ENCODE measurements at places on chromosomes 16 and 17.

DNA sequence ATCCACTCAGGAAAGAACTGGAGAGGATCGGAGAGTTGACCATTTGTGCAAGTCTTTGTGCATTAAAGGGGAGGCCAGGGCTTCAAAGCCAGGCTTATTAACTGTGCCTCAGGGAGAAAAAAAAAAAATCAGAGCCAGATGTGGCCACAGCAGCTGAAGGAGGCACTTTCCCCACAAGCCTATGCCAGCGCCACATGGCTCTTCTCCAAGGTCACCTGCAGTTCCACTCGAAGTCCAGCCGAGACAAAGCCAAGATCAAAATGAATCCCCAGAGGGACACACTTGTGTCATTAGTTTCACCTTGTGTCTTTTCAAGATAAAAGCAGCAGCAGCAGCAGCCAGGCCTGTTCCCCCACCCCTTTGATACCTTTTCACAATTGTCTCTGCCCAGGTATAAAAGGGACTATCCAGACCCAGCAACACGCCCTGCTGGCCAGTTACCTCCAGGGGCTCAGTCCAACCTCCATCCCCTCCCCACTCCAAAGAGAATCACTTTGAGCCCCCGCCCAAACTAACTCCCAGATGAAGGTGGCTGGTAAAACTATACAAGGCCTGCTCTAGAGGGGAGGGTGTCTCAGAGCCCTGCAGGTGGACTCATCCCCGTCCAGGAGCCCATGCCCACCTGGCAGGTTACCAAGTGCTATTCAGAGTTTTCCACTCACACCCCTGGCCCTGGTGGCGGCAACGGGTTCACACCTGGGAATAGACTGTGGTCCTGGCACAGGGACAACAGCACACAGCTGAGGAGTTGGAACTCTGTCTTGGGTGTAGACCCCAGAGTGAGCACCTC lies 29.2 kb downstream of the AXIN2 start:
- no peak for DNase-seq

GRCh38 chr16:53822936-53823529 lies 119.1 kb downstream of the FTO start:
- DNase-seq, result peak; percentile 37

DNA sequence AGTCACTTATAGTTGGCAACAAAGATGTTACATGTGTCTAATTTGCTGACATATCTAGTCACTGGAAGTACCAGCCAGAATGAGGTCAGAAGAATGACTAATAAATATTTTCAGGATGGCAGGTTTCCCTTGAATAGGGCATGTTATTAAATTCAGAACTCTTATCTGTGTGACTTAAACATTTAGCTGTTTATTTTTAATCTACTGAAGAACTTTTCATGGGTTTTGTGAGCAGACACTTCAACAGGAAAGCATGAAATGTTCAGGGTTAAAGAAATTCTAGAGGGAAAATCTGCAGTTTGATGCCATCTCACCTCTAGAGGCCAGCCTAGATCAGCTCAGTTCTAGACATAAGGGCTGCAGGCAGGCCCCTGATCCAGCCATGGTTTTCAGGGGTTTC lies 13.2 kb downstream of the JPT2 start:
- no peak for DNase-seq

GRCh38 chr16:54931120-54932014 lies 702 bp downstream of the IRX5 start:
- no peak for DNase-seq

DNA sequence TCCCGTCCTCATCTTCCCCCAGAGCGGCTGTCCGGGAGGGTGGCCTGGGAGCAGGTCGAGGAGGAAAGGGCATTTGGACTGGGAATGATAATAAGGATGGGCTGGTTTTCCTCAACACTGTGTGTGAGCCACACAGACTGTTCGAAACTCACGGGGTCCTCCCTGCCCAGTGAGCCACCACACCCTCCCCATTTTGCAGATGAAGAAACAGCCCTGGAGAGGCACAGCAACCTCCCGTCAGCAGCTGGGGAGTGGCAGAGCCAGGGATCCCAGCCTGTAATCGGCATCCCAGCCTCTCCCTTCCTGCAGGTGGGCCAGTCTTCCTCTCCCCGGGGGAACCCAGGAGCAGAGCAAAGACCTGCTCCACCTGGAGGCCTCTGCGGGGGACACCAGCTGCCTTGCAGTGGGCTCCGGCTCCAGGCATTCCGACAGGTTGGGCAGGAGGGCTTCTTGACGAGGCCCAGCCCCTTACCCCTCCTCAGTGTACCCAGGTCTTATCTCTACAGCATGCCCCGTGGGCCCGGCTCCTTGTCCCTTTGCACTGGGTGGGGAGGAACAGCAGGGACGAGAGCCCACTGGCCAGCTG lies 23.8 kb downstream of the ENGASE start:
- DNase-seq, result no peak

- no peak for DNase-seq
Observed at GRCh38 chr16:81421536-81421935, 23.1 kb upstream of the CMIP start.

GRCh38 chr16:13378151-13378550 lies 476.8 kb downstream of the SHISA9 start:
- DNase-seq, result no peak

- DNase-seq, result no peak
Observed at GRCh38 chr17:14042411-14042810, 26.9 kb upstream of the COX10 start.

GRCh38 chr17:12438813-12439586 lies 226.7 kb upstream of the MYOCD start:
- no peak for DNase-seq

DNA sequence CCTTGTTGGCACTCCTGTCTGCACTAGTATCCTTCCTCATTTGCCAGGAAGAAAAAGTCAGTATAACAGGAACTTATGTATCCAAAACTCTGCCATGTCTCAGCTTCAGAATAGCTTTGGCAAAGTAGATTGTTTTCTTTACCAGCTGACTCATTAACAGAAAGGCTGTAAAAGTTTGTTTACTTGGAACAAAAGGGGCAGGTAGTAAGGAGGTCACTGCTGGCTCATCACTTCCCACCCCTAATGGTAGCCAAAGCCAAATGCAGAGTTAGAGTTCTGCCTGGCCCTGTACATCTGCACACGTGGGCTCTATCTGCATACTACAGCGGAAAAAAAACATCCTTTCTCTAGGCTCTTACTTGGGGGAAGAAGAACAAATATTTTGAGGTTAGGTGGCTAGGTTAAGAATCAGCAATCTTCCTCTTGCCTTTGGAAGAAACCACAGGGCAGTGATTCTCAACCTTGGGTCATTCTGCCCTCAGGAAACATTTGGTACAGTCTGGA lies 90.9 kb upstream of the BCAR1 start:
- DNase-seq, result peak; percentile 41

DNA sequence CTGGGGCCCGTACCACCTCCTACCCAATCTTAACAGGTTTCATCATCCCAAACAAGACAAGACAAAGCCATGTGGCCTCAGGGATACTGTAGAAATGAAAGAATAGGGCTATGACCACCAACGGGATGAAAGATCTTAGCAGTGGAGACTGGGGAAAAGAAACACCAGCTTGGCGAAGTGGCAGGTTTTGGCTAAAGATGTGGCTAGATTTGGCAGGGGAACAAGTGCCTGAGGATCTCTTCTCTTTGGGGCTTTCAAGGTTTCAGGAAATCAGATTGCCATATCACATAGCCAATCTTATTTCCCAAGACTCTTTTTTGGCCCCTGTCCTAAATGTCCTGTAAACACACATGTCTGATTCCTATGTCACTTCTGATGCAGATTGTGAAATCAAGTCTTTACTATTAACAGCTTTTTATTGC lies 6.9 kb downstream of the KRT24 start:
- no peak for DNase-seq

GRCh38 chr17:77403854-77404253 lies 263.1 kb downstream of the SEC14L1 start:
- DNase-seq, result no peak

DNA sequence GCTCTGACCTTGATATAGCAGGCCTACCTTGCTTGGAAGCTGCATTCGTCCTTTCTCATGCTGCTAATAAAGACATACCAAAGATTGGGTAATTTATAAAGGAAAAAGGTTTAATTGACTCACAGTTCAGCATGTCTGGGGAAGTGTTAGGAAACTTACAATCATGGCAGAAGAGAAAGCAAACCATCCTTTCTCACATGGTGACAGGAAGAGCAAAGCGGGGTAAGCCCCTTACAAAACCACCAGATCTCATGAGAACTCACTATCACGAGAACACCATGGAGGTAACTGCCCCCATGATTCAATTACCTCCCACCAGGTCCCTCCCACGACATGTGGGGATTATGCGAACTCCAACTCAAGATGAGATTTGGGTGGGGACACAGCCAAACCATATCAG lies 6.0 kb upstream of the MAPT start:
- DNase-seq, result no peak

DNA sequence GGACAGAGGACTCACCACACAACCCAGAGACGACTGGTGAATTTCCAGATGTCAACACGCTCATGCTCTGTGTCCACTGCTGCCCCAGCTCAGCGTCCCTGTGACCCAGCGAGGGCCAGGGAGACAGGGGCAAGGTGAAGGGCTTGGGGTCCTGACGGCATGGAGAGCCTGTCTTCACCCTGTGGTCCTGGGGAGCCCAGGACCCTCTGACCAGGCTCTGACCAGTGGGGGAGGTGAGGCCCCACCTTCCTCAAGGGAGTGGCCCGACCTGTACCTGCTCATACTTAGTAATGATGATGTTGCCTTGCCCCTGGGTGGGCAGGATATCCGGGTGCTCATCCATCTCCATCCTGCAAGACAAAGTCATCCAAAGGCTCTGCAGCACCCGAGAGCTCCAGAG lies 39.8 kb downstream of the TNFRSF13B start:
- DNase-seq, result no peak

DNA sequence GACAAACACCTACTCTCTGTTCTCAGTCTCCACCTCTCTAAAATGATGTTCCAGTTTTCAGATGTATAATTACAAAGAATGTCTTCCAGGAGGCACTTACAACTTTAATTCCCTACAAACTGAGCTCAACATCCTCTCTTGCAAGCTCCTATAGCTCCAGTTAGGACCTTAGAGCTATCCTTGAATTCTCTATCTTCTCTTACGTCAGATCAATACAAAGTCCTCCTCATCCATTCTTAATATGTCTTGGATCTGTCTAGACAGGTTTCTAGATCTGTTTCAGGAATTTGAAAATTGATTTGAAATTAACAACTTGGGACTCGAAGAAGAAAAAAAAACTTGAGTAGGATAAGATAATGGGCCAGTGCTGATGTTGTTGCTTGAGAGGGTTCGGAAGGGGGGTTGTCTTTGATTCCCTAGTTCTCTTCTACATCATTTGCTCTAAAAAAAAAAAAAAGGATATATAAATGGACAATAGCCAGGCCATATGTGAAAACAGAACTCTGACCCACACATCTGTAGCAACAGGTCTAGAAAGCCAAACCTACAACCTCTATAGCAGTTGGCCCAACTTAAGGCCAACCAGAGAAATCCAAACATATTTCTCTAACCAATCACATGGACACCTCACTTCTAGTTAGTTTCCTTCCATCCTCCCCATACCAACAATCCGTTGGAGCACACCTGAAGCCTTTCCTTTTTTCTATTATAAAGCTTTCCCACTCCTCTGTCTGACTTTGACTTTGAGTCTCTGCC lies 746 bp upstream of the APOH start:
- no peak for DNase-seq

- no peak for DNase-seq
Observed at GRCh38 chr16:1610899-1611632, 806 bp downstream of the IFT140 start.

GRCh38 chr17:52885882-52886281 lies 727.4 kb upstream of the CA10 start:
- DNase-seq, result no peak

DNA sequence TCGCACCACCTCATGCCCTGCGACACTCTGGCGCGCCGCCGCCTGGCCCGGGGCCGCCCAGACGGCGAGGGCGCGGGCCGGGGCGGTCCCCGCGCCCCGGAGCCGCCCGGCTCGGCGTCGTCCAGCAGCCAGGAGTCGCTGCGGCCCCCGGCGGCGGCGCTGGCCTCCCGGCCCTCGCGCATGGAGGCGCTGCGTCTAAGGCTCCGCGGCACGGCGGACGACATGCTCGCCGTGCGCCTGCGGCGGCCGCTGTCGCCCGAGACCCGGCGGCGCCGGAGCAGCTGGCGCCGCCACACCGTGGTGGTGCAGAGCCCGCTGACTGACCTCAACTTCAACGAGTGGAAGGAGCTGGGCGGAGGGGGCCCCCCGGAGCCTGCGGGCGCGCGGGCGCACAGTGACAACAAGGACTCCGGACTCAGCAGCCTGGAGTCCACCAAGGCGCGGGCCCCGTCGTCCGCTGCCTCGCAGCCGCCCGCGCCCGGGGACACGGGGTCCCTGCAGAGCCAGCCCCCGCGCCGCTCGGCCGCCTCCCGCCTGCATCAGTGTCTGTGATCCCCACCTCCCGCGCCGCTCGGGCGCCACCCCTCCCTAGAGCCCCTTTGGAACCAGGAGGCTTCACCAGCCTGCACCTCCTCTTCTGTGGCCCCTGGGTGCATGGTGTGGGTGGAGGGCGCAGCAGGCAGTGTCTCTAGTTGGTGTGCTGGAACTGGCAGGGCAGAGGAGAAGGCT lies 82.3 kb downstream of the ARHGAP23 start:
- no peak for DNase-seq

- no peak for DNase-seq
Observed at GRCh38 chr17:75516619-75517296, 430 bp downstream of the TSEN54 start.

GRCh38 chr16:62283-62967 lies 8.8 kb downstream of the SNRNP25 start:
- no peak for DNase-seq

- DNase-seq, result no peak
Observed at GRCh38 chr17:27810211-27810901, 10.0 kb upstream of the NOS2 start.

DNA sequence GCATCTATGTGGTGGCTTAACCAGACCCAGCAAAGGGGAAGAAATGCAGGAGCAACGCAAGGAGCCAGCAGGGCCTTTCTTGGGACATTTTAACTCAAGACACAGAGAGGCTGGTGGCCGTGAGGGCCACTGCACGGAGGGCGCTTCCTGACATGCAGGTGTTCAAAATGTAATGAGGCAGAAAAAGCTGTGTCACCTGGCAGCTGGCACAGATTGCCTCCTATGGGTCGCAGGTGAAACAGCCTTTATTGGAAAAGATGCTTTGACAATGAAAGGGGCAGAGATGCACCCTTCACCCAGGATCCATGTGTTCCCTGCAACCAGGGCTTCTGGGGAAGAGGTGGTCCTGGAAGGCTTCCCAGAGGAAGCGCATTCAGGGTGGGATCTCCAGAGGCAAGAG lies 219.3 kb downstream of the XYLT1 start:
- no peak for DNase-seq

GRCh38 chr16:31094424-31095120 lies at the start of gene VKORC1:
TSS of gene VKORC1 (minus strand) at chr16:31094797. CDS start at chr16:31094729, 68 bp downstream.
- DNase-seq, result peak; percentile 97

GRCh38 chr17:74118504-74118903 lies 85.0 kb upstream of the RPL38 start:
- DNase-seq, result no peak

GRCh38 chr17:336110-337021 lies 16.2 kb downstream of the RPH3AL start:
- DNase-seq, result no peak
